Activated naive CD4-positive, alpha-beta T cell treated with Interleukin-2 at 50 U/mL for 16 hours (primary cell): ENCODE measurements at places on chromosomes 1 and 21.

DNA sequence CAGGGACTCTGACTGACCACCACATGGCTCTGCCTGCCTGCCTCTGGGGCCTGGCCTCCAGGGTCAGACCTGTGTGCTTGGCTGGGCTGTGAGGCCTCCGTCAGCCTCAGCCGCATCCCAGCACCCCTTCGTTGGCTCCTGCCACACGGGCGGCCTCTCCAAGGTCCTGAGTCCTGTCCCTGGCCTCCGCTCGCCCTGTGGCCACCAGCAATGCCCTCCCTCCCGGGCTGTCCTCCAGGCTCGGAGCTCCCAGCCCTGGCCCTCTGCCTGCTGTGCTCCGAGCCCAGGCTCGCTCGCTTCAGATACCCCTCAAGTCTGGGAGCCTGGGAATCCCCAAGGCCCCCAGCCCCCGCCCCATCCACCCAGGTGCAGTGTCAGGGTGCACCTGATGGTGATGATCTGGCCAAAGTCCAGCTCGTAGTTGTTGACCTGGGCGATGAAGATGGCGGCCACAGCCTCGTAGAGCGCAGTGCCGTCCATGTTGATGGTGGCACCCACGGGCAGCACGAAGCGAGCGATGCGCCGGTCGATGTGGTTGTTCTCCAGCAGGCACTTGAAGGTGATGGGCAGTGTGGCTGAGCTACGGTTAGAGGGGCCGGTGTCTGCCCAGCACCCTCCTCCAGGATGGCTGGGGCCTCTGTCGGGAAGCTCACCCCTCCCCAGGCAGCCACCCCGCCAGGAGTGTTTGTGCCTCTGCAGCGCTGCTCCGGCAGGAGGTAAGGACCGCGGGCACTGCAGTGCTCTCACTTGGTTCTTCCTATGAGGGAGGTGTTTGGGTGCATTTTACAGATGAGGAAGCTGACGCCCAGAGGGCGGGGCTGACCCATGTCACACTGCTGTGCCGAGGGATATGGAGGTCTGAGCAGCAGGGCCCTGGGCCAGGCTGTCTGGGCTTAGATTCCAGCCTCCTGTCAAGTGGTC is 28.5 kb downstream of the PODN start:
- no peak for DNase-seq

DNA sequence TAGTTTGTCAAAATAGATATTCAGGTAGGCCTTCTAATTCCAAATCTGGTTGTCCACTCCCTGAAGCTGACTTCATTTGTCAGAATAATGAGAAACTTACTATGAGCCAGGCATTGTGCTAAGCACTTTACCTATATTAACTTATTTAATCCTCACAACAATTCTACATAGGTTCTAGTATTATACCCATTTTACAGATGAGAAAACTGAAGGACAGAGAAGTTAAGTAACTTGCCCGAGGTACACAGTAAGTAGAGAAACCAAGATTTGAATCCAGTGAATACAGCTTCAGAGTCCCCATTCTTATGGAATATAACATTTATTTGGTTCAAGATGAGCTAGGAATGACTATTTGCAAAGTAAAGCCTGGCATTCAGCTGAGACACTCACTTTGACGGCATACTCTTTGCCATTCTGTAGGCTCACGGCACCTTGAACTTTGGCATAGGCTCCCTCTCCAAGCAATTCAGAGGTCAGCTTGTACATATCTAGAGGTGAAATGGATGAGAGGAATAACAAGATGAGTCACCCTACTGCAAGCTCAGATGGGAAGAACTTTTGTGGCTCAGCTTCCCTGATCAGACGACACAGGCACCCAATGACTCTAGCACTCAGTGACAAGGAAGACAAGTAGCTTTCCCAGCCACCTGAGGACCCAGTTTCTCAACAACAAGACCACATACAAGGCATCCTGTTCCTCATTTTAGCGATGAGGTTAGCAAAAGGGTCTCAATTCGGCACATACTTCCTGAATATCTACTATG is 23.7 kb downstream of the MKNK1 start:
- DNase-seq = no peak

DNA sequence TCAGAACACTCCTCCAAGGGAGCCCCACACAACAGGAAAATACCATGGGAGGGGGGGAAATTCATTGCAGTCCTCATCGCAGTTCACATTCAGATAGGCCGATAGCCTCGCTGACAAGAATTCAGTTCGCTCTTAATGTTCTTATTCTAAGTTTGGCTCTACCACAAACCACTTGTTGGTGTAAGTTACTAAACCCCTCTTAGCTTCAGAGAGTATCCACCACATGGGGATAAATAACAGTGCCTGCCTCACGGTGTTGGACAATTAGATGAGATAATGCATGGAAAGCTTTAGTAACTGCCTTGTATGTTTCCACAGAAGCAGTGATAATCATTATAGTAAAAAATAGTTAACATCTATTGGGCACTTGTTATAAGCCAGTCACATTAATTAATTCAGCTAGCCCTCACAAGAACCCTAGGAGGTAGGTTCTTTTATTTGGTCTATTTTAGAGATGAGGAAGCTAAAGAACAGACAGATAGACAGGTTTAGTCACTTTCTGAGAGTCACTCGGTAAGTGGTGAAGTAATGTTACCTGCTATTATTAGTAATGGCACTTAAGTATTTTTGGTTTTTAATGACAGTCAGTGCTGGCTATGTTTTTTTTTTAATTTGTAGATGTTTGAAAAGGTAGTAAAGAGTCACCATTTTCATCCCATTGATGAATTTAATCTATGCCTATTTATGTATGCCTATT is 10.1 kb downstream of the VAV3 start:
- DNase-seq = no peak

DNA sequence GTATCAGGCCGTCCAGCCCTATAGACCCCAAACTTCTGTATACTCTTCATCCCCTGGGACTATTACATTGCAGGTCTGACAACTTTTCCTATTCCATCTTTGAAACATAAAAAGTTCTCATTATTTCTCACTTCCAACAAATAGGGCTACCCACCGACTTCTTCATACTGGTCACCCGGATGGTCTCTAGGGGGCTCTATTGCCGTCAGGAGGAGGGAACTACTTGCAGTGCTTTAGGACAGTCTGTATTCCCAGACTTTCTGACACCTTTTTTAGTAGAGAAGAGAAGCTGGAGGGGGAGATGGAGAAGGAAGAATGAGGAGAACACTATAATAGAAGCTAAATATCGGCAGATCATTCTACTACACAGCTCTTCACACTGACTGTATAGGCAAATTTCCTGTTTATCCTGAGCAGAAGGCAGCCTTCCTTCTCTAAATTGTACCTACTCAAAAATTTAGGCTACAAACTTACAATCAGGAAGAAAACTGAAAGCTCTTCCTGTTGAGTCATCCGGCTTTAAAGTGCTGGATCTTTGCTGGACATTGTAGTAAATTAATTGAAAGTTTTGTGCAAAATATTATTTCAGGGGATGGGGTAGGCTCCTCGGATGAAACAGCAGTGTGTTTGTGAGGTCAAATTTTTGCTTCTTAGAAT is 54.6 kb downstream of the CDC7 start:
- no peak for DNase-seq

DNA sequence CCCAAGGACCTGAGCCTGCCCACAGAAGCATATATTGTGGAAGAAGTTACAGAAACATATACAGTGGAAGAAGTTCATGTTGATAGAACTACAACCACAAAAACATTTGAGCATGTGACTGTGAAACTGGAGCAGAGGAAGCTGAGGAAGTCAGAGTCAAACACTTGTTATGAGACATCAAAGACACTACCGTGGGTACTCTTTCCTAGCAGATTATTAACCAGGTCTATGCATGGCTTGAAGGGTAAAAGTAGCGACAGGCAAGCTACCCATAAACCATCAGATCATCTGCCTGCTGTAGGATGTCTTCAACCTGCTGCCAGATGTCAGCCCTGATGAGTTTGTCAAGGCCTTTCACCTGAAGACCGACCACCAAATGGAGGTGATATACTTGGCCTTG is 35.8 kb downstream of the IVNS1ABP start:
- peak; percentile 10 for DNase-seq

DNA sequence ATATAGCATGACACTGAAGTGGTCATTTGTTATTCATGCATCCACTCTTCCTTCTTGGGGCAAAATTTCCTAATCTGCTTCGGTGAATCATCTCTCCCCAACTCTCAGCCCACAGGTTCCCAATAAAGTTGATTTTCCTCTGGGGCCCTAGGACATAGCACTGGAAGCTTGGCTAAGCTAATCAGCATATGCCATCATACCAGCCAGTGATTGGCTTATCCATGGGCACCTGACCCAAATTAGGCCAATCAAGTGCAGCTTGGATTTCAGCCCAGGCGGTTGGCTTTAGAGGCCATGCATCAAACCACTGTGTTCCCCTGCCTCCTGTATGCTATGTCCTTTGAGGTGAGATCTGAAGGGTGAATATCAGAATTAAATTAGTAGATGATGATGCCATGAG is 58.9 kb downstream of the C1orf94 start:
- DNase-seq = no peak
